ENCODE measurements at places on chromosomes 4 and X.

- DNase-seq, result no peak
Observed at GRCh38 chr4:18578307-18578706, 556.8 kb upstream of the LCORL start.

DNA sequence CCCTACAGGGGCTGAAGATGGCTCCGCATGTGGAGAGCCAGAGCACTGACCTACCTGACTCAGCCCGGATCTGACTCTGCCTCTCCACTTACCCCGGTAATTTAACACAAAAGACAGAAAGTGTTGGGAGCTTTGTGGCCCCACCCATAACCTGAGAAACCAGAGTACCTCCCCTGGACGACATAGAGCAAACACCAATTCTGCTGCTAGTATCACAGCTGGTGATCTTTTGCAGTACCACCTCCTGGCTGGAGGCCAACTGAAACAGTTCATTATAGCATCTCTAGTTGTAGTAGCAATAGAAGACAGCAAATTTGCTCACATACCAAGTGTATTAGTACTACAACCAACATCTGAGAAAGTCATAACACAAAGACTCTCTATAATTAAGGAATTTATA, 443.9 kb downstream of the KLHL4 start:
- no peak for DNase-seq

- no peak for DNase-seq
Observed at GRCh38 chr4:68319040-68319439, 30.9 kb downstream of the YTHDC1 start.

DNA sequence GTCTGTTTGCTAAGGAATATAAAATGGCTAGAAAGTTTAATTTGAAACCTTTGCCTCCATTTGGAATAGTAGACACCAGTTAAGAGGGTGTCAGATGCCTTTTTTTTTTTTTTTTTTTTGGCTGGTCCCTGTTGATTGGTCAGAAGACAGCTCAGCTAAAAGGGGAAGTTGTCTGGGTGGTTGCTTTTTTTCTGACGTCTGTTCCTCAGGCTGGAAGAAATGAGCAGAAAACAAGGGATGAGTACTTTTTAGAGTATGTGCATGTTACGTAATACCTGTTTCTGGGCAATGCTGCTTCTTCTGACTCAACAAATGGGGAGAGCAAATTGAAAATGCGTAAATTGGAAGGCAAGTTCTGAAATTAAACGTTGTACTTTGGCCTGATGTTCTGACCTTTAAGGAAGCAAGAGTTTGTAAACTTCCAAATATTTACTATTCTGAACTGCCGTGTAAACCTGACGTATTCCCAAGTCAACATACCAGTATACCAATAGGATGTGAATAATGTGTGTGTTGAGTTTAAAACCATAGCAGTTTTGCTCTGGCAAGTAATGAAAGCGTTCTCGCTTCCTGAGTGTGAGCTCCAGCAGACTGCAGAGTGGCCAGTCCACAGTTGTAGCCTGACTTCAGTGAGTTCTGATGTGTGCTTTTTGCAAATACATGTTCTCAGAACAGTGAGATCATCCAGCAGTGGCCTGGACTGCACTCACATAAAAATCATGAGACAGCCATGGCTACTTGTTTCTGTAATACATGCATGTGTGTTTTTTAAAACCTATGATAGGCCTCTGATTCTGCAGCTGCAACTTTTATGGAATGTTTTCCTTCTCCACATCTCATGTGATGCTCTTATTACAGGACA, 1.7 kb downstream of the SAT1 start:
- peak; percentile 63 for DNase-seq

DNA sequence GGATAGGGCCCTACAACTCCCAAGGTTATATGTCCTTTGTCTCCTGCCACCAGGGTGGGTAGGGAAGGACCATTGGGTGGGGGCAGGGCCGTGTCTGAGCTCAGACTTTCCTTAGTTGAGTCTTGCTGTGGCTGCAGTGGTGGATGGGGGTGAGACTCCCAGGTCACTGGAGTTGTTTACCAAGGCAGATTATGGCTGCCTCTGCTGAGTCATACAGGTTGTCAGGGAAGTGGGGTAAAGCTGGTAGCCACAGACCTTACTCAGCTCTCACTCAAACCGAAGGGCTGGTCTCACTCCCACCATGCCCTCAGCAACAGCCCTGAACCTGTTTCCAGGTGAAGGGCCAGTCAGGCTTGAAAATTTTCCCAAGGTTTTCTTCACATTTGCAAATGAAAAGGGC, 58.8 kb upstream of the FAAH2 start:
- DNase-seq, result no peak

DNA sequence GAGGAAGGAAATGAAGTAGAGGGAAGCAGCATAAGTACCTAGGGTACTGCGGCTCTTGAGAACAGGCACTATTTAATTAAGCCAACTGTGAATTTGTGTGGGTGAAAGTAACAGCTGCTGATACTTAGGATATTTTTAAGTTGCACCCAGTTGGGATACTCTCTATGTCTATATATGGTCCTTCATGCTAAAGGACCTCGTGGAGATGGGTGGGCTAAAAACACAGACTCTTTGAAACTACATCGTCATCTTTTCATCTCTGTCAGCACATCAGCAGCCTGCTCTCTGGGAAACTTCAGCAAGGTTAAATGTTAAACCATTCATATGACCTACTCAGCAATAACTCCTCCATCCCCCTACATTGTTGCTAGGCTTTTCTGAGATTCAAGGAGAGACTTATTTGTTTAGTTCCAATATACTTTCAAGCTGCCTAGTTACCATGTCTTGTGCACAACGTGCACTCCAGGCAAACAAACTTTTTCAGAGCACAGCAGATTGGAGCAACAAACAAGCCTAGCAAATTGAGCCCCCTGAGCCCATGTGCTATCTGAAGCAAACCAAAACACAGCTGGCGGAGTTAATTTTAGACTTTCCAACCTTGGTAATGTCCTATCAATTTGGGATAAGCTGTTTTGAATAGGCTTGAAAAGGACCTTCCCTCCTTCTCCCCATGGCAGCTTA, 6.2 kb upstream of the MOB1B start:
- DNase-seq, result peak; percentile 30

DNA sequence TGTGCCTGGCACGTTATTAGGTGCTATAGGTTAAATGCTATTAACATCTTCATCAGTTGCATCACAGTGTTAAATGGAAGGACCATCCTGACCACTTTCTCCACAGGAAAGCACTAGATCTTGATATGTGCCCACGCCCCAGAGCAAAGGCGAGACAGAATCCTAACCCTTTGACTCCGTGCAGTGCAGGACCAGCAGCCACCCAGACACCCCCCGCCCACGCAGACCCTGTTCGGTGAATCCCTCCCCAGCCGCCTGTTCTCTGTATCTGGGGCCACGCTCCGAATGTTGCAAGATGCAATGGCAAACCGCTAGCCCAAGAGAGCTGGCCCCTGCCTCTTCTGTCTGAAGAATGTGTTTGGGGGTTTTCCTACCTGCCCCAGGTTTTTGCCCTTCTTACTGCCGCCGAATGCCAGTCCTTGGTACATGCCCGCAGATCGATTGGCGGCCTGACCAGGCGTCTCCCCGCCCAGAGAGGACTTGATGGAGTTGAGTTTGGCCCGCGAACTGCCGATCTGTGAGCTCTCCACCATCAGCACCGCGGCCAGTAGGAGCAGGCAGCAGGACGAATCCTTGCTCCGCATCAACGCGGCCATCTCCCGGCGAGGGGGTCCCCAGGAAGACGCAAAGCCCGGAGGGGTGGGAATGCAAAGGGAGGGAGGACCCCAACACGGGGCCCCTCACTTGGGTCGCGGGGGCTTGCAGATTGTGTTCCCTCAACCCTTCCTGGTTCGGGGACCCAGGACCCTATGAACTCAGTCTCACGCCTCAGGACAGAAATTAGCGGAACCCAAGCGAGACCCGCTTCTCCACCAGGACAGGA, 906 bp downstream of the DKK2 start:
- DNase-seq, result no peak

DNA sequence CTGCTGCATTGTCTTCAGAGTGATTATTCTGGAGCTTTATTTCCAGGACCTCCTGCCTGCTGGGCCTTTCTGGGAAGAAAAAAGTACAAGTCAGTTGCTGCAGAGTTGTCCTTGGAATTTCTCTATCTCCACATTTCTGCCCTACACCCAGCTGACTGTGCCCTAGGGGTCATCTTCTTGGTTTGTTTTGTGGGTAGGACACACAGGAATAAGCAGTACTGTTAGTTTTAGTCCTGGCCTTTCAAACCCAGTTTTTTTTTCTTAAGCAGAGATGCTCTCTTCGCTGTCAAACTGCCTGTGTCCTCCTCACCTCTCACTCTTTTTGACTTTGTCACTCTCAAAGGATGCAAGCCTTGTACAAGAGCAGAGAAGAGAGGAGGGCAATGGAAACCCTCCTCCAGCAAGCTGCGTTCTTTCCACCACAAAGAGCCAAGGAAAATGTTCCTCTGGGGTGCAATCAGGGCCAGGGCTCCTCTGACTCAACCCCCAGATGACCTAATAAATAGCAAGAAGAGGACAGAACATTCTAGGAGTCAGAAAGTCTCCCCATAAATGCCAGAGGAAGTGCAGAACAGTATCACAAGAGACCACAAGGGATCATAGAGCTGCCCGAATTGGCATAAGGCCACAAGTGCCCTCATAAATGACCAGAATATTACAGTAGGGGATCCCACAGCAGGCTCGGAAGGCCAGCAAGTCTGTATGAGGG, 186.2 kb downstream of the RCHY1 start:
- no peak for DNase-seq

DNA sequence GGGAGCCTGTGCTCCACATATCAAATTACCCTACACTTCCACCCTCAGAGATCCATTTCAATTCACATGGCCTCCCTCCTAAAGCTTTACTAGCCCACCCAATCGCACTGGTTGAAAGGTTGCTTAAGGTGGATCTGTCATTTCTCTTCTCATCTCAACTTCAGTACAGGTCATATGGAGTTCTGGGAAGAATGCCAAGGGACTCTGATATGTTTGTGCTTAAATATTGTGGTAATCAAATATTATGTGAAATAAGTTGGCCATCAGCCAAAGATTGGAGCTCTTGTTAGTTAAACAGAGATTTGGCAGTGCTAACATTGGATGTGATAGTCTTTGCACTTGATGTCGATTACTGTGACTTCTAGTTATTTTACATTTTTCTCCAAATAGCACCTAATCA, 20.5 kb downstream of the SEPTIN6 start:
- DNase-seq, result no peak

GRCh38 chr4:8209181-8209874, 10.2 kb downstream of the SH3TC1 start:
- DNase-seq, result no peak

- no peak for DNase-seq
Observed at GRCh38 chr4:147052361-147052760, 106.7 kb upstream of the TTC29 start.

DNA sequence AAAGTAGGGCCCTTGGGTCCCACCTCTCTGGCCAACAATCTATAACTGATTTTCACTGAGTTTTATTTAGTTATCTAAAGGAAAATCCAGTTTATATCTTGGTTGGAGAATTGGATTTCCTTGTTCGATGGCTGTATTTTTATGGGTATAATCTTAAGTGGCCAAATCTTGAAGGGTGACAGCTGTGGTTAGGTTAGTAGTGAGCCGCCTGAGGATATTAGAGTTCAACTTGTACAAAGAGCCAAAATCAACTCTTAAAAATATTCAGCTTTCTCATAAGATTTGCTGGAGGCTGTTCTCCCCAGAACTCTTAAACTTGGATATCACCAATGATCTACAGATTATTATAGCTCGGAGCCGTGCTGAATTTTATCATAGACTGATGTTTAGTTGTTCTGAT, 54.6 kb upstream of the UNC5C start:
- DNase-seq, result no peak

DNA sequence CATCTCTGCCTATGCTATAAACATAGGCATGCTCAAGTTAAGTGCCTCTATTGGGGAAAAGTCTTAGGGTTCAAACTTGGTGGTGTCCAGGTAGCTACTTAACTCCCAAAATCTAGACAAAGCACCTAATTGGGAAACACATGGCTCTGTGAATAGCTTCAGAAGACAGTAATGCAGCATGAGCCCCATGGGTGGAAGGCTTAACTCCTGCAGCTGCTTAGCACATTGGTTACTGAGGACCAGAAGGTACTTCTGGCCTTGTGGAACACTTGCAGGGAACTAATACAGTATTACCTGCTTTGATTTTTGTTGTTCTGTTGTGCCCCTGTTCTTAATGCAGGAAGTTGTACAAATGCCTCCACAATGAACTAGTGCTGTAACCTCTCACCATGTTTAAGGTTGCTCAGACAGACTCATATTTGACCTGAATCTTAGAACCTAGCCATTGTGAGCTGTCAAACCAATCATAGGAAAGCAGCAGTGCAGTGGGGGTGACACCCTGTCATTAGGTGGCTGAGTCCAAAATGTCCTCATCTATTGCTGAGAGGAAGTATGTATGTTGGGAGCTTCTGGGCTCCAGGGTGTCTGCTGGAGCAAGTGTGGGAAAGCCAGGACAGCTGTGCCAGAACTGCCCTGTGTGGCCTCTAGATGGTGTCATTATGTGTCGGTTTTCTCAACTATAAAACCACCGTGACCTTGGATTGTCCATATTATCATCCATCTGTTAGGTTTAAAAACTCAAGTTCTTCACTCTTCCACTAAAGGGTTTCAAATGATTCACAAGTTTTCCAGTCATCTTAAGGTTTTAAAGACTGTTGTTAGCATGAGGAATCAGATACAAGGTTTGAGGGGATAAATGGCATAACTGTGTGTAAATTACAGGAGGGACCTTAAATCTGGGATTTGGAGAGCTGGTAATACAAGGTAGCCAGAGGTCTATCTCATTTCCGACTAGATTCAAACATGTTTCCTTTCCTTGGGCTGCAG, 69.9 kb upstream of the WDR1 start:
- no peak for DNase-seq

GRCh38 chrX:19907794-19908193, 20.4 kb upstream of the SH3KBP1 start:
- DNase-seq, result no peak

DNA sequence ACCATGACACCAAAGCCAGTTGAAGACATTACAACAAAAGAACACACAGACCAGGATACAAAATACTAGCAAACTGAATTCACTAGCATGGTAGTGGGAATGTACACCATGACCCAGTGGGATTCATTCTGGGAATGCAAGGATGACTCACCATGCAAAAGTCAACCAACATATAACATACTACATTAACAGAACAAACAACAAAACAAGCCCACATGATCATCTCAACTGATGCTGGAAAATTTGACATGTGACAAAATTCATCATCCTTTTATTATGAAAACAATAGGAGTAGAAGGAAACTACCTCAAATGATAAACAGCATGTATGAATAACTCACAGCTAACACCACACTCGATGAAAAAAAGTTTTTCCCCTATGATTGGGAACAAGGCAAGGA, 190.2 kb downstream of the DCLK2 start:
- DNase-seq, result no peak

DNA sequence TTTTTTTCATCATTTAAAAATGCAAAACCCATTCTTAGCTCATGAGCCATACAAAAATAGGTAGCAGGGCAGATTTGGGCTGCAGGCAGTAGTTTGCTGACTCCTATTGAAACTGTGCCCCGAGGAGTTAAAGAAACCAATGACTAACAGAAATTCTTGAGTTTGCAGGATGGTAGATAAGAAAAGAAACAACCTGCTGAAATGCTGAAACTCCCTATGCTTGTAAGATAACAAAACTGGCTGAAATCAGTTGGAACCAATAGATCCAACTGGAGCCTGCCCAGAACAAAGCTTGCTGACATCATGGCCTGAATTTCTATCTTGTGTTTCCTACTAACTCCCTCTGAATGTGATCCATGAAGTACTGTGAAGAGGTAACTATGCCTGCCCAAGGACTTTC, 68.6 kb downstream of the ANOS1 start:
- no peak for DNase-seq

Measured in OCI-LY7 (cell line).